ENCODE measurements at places on chromosomes 12 and 14. TPM values are rescaled to one million over a fixed set of nuclear protein-coding genes. Genes with fewer than 3 reads are reported as not detected.

GRCh38 chr12:4962539-4963486 lies 53.1 kb downstream of the KCNA1 start:
- H3K4me1 ChIP-seq = no peaks in the 10 kb centered on the region
- H3K4me3 ChIP-seq = no peak overlapping the region
- H3K27ac ChIP-seq = no peak overlapping the region
- no peaks in the 10 kb centered on the region for H3K27me3 ChIP-seq
- no peak for DNase-seq
- no peaks in the 10 kb centered on the region for H3K36me3 ChIP-seq

- DNase-seq = no peak
- no peaks in the 10 kb centered on the region for H3K4me1 ChIP-seq
- H3K27ac ChIP-seq = no peak overlapping the region
- no peak overlapping the region for H3K4me3 ChIP-seq
Measured at GRCh38 chr12:59234391-59234790, 314.1 kb upstream of the LRIG3 start.

- no peak overlapping the region for H3K27ac ChIP-seq
- H3K36me3 ChIP-seq = no peaks in the 10 kb centered on the region
Measured at GRCh38 chr12:57498571-57498970, 10.7 kb downstream of the MARS1 start.

DNA sequence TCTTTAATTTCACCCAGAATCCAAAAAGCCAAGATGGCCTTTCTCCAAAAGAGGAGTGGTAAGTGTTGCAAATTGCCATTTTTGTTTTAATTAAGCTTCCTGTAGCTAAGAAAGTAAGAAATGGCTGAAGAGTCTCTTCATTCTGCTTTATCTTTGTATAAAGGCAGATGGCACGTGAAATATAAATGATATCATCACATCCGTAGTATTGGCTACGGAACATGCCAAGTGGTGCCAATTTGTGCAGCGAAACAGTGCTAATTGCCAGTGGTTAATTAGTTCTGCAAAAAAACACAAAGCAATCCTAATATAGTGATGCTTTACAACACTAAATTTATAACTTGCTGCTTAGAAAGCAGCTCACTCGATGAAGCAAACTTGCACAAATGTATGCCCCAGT lies 29.4 kb downstream of the PLEKHG7 start:
- no peaks in the 10 kb centered on the region for H3K27me3 ChIP-seq
- no peak overlapping the region for H3K4me3 ChIP-seq
- no peak for DNase-seq
- H3K4me1 ChIP-seq = no peaks in the 10 kb centered on the region
- no peaks in the 10 kb centered on the region for H3K36me3 ChIP-seq

The KRT79 gene
- total RNA-seq = not detected

The RNF212B gene
- total RNA-seq = not detected

The LRRC10 gene
- not detected for total RNA-seq

All from colonic mucosa (tissue), 4 donors.